ENCODE measurements at places on chromosomes 13 and 19.

- no peak overlapping the region for H3K4me3 ChIP-seq
- H3K27ac ChIP-seq = no peak overlapping the region
- DNase-seq = no peak
- H3K27me3 ChIP-seq = peaks cover 11% of the 10 kb centered on the region
- no peaks in the 10 kb centered on the region for H3K36me3 ChIP-seq
Observed at GRCh38 chr13:97124915-97125809, 97.0 kb upstream of the MBNL2 start.

GRCh38 chr19:50204811-50205675 is 1.6 kb downstream of the MYH14 start:
- no peaks in the 10 kb centered on the region for H3K4me1 ChIP-seq
- no peak overlapping the region for H3K4me3 ChIP-seq
- no peak for DNase-seq
- H3K27ac ChIP-seq = no peak overlapping the region
- peaks cover 24% of the 10 kb centered on the region for H3K27me3 ChIP-seq

DNA sequence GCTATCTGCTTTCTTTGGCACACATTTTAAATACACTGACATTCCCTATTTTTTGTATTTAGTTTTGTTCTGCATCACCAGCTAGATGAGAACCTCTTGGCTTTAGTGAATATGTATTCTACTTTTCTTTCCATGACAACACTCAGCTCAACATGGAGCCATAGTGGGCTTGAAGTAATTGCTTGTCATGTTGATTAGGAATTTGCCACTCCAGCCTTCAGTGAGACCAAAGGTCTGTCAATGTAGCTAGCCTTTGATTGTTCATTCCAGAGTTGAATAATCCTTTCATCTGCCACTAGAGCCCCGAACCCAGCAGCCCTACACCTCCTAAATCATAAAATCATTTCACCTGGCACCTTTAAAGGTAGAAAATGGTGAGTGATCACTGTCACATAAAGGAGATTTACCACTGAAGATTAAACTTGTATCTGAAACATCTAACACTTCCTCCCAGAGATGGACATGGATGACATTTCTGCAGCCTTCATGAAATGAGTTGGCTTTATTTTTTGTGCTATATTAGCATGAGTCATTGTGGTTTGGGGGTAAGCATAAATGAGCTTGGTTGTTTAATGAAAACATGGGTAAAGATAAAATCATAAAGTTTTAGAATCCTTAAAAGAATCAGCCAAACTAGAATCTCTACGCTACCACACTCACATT is 29.2 kb upstream of the GARRE1 start:
- peak overlapping the region; percentile 60 for H3K27ac ChIP-seq
- H3K36me3 ChIP-seq = peaks cover 87% of the 10 kb centered on the region
- no peaks in the 10 kb centered on the region for H3K27me3 ChIP-seq
- H3K4me1 ChIP-seq = peaks cover 57% of the 10 kb centered on the region
- no peak overlapping the region for H3K4me3 ChIP-seq

- no peak for DNase-seq
- H3K36me3 ChIP-seq = peaks cover 19% of the 10 kb centered on the region
- peaks cover 2% of the 10 kb centered on the region for H3K27me3 ChIP-seq
- no peak overlapping the region for H3K4me3 ChIP-seq
- H3K27ac ChIP-seq = no peak overlapping the region
- H3K4me1 ChIP-seq = peaks cover 2% of the 10 kb centered on the region
Observed at GRCh38 chr19:56839652-56840450, 675 bp downstream of the PEG3 start.

- H3K4me3 ChIP-seq = no peak overlapping the region
- no peak overlapping the region for H3K27ac ChIP-seq
- H3K36me3 ChIP-seq = no peaks in the 10 kb centered on the region
- peaks cover 23% of the 10 kb centered on the region for H3K27me3 ChIP-seq
- no peak for DNase-seq
Observed at GRCh38 chr19:45321848-45322247, 827 bp downstream of the CKM start.

- no peak overlapping the region for H3K4me3 ChIP-seq
- H3K36me3 ChIP-seq = no peaks in the 10 kb centered on the region
- H3K27ac ChIP-seq = no peak overlapping the region
- H3K27me3 ChIP-seq = peaks cover 16% of the 10 kb centered on the region
Observed at GRCh38 chr13:44660050-44660449, 83.9 kb upstream of the TSC22D1 start.

GRCh38 chr13:23469951-23470421 is 36.5 kb upstream of the SACS start:
- no peaks in the 10 kb centered on the region for H3K36me3 ChIP-seq
- peaks cover 17% of the 10 kb centered on the region for H3K27me3 ChIP-seq
- no peak for DNase-seq
- H3K4me1 ChIP-seq = peaks cover 7% of the 10 kb centered on the region
- no peak overlapping the region for H3K27ac ChIP-seq

GRCh38 chr13:77383097-77383496 is 56.2 kb upstream of the MYCBP2 start:
- no peak for DNase-seq
- no peaks in the 10 kb centered on the region for H3K36me3 ChIP-seq
- H3K4me3 ChIP-seq = no peak overlapping the region
- H3K27ac ChIP-seq = no peak overlapping the region

- no peaks in the 10 kb centered on the region for H3K36me3 ChIP-seq
- H3K27ac ChIP-seq = no peak overlapping the region
- peaks cover 2% of the 10 kb centered on the region for H3K27me3 ChIP-seq
- no peak overlapping the region for H3K4me3 ChIP-seq
- DNase-seq = no peak
Observed at GRCh38 chr13:36355632-36356031, 9.4 kb upstream of the SPART start.

GRCh38 chr13:114063545-114064449 is 68.6 kb downstream of the RASA3 start:
- peaks cover 40% of the 10 kb centered on the region for H3K36me3 ChIP-seq
- peaks cover 61% of the 10 kb centered on the region for H3K4me1 ChIP-seq
- no peak for DNase-seq
- H3K27me3 ChIP-seq = no peaks in the 10 kb centered on the region

GRCh38 chr13:33377411-33377810 is 91.9 kb upstream of the STARD13 start:
- DNase-seq = no peak
- no peaks in the 10 kb centered on the region for H3K27me3 ChIP-seq
- H3K4me1 ChIP-seq = no peaks in the 10 kb centered on the region
- H3K4me3 ChIP-seq = no peak overlapping the region
- no peak overlapping the region for H3K27ac ChIP-seq

GRCh38 chr19:5826531-5827341 is 12.8 kb downstream of the FUT6 start:
- H3K4me1 ChIP-seq = peaks cover 14% of the 10 kb centered on the region
- peak overlapping the region; percentile 85 for H3K27ac ChIP-seq
- DNase-seq = peak; percentile 22
- peak overlapping the region; percentile 94 for H3K4me3 ChIP-seq

- DNase-seq = no peak
- peaks cover 2% of the 10 kb centered on the region for H3K27me3 ChIP-seq
- H3K4me1 ChIP-seq = no peaks in the 10 kb centered on the region
- H3K27ac ChIP-seq = no peak overlapping the region
- no peak overlapping the region for H3K4me3 ChIP-seq
Observed at GRCh38 chr13:76799696-76800095, 86.5 kb downstream of the KCTD12 start.

DNA sequence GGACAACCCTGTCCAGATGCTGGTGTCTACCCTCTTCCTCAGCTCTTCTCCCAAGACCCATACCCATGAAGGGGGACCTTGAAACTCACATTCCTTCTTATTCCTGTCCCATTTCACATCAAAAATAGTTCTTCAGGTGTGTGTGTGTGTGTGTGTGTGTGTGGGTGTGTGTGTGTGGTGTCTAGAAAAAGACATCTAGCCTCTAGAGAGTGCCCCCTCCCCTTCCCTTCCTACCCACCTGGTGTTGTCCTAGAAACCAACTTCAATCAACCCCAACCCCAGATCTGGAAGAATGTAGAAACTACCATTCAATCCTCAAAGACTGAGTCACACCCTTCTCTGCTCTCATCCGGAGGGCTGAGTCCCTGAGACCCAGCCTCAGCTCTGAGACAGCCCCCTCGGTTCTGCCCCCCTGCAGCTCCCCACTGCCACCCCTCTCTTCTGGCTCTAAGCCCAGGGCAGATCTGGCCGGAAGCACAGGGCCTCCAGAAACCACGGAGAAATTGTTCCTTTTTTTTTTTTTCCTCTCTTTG is 3.5 kb downstream of the KCNN4 start:
- H3K36me3 ChIP-seq = peaks cover 59% of the 10 kb centered on the region

- no peaks in the 10 kb centered on the region for H3K27me3 ChIP-seq
- no peaks in the 10 kb centered on the region for H3K36me3 ChIP-seq
- no peaks in the 10 kb centered on the region for H3K4me1 ChIP-seq
- DNase-seq = no peak
- no peak overlapping the region for H3K4me3 ChIP-seq
Observed at GRCh38 chr13:106423530-106423929, 111.9 kb downstream of the EFNB2 start.

DNA sequence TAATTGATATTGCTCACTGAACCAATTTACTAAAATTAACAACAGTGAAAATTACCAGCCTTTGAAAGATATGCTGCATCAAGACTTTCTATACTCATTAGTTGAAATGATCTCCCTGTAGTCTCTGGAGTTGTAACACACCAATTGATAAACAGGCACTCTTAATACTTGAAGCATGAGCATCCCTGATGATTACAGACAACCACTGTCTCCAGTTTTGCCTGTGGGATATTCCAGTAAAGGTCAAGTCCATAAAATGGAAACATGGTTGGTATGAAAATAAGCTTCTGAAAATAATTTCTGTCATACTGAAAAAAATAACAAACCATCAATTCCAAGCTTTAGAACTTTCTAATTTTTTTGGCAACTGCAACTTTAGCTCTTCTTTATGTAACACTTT is 405.8 kb downstream of the SPRY2 start:
- no peaks in the 10 kb centered on the region for H3K27me3 ChIP-seq
- no peak overlapping the region for H3K4me3 ChIP-seq
- H3K4me1 ChIP-seq = no peaks in the 10 kb centered on the region
- no peak overlapping the region for H3K27ac ChIP-seq

DNA sequence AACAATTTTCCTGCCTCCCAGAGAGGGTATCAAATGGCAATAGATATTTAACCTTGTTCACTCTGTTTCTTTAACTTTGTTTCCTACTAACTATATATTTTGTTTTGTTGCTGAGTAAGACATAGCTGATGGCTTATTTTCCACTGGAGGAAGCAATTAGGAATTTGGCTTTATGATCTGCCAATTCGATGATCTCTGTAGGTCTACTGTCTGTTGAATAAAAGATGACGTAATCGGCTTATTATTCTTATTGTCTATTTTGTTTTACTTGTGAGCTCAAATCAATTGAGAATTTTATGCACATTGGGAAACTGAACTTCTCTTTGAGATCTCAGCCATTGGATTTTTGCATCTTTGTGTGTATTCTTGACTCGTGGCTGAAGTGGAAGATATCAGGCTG is 862.6 kb downstream of the EFNB2 start:
- no peaks in the 10 kb centered on the region for H3K4me1 ChIP-seq
- H3K27me3 ChIP-seq = no peaks in the 10 kb centered on the region
- DNase-seq = no peak
- no peak overlapping the region for H3K27ac ChIP-seq
- no peak overlapping the region for H3K4me3 ChIP-seq

- no peak for DNase-seq
- H3K36me3 ChIP-seq = no peaks in the 10 kb centered on the region
- no peaks in the 10 kb centered on the region for H3K27me3 ChIP-seq
- no peak overlapping the region for H3K4me3 ChIP-seq
- H3K4me1 ChIP-seq = peaks cover 6% of the 10 kb centered on the region
Observed at GRCh38 chr13:40681341-40682146, 15.1 kb upstream of the FOXO1 start.

DNA sequence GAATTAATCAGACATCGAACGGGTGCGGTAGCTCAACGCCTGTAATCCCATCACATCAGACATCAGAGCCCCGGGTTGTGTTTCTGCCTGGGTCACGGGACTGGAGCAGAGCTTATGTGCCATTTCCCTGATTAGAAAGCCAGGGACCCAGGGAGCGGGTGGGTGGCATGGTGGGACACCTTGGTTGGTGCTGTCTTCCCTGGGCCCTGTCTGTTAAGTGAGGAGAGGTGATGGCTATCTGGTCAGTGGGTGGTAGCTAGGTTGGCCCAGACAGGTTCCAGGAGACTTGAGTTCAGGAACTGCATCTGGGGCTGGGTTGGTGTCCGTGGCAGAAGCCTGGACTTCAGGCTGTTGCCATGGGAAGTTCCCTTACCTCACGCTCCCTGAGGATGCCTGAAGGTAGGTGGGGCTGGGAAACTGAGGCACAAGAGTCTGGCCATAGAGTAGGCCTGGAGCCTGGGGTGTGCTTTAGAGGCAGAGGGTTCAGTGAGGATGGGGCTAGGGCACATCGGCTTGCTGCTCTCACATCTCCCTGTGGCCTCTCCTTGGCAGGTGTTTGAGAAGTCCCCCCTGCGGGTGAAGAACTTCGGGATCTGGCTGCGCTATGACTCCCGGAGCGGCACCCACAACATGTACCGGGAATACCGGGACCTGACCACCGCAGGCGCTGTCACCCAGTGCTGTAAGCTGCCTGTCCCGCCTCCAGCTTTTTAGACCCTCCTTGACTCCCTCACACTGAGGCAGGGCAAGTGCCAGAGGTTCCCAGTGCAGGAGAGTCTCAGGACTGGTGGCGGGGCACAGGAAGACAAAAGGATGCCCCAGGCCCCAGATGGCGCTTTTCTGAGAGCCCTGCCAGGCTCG is 2.1 kb downstream of the RPL18A start:
- H3K27me3 ChIP-seq = no peaks in the 10 kb centered on the region
- H3K27ac ChIP-seq = peak overlapping the region; percentile 93
- H3K36me3 ChIP-seq = peaks cover 48% of the 10 kb centered on the region

DNA sequence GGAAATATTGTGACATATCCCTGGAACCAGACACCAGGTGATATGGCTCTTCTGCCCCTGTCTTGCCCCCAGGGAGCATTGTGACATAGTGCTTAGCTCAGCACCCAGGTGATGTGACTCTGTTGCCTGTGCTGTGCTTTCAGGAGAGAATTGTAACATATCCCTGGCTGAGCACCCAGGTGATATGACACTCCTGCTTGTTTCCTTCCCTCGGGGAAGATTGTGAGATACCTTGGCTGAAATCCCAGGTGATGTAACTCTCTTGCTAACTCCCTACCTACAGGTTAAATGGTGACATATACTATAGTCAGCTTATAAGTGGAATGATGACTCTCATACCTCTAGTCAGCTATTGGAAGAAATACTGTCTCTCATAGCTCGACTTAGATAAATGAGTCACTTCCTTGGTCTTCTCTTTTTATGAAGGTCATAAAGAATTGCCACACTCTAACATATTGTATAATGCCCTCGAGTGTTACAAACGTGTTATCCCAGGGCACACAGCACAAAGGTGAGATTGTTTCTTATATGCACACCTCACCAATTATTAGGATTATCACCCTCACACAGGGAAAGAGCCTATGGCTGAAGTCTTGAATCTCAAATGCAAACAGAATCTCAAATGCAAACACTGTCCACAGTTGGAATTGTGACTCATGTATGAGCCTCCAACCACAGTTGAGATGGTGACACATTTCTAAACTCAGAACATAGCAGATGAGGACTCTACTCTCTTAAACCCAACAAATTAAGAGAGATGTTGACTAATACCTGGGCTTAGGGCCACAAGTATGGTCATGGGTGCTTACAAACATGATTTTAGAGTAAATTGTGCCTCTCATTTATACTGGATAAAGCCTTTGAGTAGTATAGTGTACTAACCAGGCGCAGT is 32.7 kb upstream of the ZNF254 start:
- H3K27ac ChIP-seq = peak overlapping the region; percentile 79
- H3K36me3 ChIP-seq = peaks cover 73% of the 10 kb centered on the region
- no peaks in the 10 kb centered on the region for H3K27me3 ChIP-seq
- peaks cover 13% of the 10 kb centered on the region for H3K4me1 ChIP-seq
